ENCODE measurements at places on chromosomes 5 and 9. TPM values are rescaled to one million over a fixed set of nuclear protein-coding genes. Genes with fewer than 3 reads are reported as not detected.

The WDR38 gene
- not detected for total RNA-seq

The ARSI gene
- total RNA-seq: 12.7 TPM

The BDP1 gene
- total RNA-seq: 11.6 TPM

The CBY3 gene
- not detected for total RNA-seq

The PCDHAC2 gene
- total RNA-seq: 1.1 TPM

Measured in hair follicular keratinocyte (primary cell).